ENCODE measurements at places on chromosomes 2 and 18.

DNA sequence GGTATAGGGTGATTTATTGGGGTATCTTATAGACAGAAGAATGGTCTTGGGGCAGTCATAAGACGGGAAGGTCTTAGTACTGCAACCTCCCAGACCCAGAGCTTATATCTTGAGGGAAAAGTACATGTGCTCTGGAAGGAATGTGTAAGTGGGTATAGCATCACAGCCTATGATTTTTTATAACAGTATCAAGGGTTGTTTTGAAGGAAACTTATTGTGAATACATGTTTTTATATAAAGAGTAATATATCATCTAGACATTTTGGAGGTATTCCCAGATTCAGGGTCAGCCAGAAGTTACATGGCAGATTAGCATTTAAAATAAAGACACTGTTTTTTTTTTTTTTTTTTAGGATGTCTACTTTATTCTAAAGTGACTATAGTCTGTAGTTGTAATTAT is 47.6 kb upstream of the STON1 start:
- no peak for DNase-seq

GRCh38 chr2:109721135-109721534 is 73.0 kb upstream of the RGPD5 start:
- no peak for DNase-seq

DNA sequence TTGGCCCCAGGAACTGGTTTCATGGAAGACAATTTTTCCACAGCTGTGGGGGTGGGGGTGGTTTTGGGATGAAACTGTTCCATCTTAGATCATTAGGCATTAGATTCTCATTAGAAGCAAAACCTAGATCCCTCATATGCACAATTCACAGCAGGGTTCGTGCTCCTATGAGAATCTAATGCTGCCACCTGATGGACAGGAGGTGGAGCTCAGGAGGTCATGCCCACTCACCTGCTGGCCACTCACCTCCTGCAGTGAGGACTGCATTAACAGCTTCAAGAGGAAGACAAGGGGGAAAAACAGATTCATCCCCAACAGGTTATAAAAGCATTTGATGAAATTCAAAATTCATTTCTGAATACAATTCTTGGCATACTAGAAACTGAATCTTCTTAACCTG is 38.5 kb downstream of the THAP4 start:
- no peak for DNase-seq

DNA sequence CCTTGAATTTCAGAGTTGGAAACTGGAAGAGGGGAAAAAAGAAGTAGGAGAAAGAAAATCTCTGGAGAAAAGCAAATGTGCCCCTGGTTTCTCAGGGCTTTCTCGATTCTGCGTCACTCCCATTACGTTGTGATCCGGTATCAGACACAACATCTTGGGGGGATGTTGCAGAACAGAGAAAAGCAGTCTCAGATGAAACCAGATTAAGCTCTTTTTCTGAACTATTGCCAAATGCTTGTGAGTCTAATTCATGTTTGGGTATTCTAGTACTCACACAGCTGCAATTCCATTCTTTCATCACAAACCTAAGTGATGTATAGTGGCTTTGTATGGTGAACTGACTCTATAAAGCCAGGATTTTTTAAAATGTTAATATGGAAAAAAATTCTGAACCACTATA is 233.2 kb downstream of the TCF4 start:
- no peak for DNase-seq

DNA sequence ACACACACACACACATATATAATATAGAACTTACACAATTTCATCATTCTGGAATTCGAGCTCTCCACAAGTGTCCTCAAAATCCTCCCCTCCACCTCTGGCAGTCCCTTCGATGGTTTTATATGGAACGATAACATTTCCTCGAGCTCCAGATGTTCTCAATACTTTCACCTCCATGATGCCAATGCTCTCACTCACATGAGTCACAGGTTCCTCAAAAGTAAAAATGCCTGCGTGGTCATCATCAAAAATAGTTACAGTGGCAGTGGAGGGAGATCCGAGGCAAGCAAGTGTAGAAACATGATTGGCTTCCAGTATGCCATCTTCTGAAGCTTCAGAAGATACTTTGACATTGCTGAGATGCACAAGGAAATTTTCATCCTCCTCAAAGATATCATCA is 23.5 kb downstream of the SLC8A1 start:
- no peak for DNase-seq

DNA sequence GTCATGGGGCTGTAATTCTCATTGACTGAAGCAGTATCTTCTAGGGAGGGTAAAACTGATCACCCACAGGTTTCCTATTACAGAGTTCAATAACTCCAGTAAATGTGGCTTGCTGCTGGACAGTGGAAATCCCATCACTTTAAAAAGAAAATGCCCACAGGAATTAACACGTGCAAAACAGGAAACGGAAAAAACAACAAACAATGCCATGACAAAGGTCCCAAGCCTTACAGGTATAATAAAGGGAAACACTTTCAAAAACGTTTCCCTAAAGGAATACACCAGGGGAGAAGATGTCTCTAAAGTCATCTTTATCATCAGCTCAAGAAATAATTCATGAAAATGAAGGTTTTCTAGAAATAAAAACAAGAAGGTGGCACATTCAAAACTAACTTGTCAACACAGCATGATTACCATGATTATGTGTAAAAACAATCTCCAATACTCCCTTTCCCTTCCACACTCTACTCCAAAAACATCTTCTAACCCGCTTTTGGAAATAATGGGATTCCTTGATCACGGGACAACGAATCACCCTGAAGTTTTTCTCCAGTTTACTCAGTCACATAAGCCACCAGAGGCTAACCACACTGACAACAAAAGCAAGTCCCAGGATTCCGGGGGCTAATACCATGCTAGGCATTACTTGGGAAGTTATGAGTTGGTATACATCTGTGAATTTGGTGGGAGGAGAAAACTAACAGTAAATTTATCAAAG is 167.9 kb downstream of the TCF4 start:
- DNase-seq, result no peak

- DNase-seq, result no peak
These were observed 12.0 kb upstream of the GALM start for GRCh38 chr2:38653715-38654527.

DNA sequence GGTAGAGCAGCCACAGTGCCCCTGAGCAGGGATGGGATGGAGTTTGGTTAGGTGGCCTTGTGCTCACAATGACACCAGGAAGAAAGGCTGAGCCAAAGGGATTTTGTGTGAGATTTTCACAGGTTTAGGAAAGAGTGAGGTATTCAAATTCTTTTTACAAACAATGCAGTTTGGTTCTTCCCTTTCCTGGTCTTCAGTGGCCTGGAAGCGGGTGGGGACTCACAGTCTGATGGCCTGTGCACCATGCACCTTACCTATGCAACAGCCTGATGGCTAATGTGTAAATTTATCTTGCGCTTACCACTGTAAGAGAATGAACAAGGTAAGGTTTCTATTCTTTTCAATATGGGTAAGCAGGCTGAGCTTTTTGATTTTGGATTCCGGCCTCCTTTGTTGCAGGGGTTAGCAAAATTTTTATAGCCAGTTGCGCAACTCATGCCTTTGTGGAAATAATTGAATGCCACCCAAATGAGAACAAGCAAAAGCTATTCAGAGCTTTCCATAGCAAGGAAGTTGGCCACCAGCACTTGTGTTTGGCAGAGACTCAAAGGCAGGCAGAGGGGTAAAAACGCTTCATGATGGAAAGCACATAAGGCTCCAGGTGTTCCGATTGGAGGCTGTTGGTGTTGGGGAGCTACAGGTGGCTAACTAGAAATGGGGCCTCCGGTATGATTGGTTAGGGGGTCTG is 23.8 kb upstream of the IL1R2 start:
- DNase-seq, result no peak

DNA sequence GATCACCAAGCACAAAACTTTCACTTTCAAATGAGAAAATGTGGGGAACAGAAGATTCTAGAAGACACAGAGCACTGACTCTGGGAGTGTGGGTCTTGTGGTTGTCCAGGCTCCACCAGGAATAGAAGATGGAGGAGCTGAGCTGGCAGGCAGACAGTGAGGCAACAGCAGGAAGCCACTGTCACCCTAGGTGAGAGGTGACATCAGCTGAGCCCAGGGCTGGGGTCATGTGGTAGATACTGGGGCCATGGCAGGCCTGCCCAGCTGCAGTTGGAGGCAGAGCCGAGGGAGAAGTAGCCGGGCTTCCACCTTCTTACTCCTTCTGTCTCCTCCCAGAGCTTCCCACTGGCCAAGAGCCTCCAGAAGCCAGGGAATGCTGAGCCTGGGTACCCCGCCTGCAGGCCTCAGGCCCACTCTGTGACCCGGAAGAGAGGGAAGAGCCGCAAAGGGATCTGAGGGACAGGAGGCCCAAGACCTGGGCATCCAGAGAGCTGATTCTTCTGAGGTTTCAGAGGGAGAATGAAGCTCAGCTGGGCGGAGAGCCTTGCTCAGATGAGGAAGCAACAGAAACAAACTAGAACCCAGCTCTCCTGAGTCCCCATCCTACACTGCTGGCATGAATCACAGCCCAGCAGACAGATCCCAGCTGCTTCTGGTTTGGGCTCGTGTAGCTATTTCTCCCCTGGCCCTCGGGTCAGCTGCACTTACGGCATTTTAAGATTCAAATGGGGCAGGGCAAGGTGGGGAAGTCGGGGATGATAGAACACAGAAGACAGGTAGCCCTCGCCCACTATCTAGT is 39.8 kb upstream of the ASAP2 start:
- DNase-seq, result no peak

DNA sequence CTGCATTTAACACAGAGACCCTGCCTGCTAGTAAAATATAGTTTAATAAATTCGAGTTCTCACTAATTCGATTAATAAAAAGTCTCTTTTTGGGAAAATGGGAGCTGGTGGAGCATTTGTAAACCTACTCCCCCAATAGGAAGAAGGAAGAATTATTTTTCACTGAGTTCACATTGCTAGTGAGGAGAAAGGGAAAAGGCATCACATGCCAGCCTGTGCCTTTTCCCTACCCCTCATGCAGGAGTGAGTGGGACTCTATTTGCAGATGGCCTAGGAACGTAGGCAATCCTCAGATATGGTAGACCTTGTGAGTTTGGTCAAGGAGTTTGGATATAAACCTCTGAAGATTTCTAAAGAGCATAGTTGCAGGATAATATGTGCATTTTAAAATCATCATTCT is 218.4 kb upstream of the TRIB2 start:
- no peak for DNase-seq

DNA sequence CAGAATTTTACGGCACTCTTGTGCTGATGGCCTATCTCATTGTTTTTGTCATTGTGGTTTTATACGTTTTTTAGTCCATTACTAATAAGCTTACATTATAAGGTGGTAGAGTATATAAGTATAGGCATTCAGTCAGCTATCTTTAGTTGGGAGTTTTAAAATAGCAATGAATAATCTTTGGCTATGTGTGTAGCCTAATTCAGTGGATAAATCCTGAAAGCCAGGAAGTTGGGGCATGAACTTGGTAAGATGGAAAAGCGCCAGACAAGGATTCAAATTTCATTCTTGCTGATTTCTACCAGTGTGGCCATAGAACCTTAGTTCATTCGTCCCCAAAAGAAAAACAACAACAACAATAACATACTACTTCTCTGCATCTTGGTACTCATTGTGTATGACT is 31.2 kb downstream of the EPC2 start:
- no peak for DNase-seq

GRCh38 chr18:63135101-63135500 is 184.5 kb downstream of the BCL2 start:
- DNase-seq, result no peak

- no peak for DNase-seq
These were observed 53.8 kb downstream of the SKA1 start for GRCh38 chr18:50428531-50429206.

DNA sequence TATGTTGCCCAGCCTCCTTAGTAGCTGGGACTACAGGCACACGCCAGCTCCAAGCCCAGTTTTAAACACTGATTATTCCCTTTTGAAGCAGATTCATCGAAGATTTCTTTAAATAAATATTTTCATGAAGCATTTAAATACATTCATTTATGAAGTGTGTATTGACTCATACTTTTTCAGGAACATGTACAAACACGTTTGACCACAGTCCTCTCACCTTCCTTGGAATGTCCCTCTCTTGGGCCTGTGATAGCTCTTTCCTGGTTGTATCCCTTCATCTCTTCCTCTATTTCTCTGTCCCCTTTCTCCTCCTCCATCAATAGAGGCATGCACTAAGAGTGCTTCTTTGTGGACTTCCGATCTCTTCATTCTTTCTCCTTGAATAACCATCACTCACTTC is 2.5 kb downstream of the PSTPIP2 start:
- no peak for DNase-seq

- DNase-seq, result no peak
These were observed 180.0 kb upstream of the TPO start for GRCh38 chr2:1233281-1233680.

DNA sequence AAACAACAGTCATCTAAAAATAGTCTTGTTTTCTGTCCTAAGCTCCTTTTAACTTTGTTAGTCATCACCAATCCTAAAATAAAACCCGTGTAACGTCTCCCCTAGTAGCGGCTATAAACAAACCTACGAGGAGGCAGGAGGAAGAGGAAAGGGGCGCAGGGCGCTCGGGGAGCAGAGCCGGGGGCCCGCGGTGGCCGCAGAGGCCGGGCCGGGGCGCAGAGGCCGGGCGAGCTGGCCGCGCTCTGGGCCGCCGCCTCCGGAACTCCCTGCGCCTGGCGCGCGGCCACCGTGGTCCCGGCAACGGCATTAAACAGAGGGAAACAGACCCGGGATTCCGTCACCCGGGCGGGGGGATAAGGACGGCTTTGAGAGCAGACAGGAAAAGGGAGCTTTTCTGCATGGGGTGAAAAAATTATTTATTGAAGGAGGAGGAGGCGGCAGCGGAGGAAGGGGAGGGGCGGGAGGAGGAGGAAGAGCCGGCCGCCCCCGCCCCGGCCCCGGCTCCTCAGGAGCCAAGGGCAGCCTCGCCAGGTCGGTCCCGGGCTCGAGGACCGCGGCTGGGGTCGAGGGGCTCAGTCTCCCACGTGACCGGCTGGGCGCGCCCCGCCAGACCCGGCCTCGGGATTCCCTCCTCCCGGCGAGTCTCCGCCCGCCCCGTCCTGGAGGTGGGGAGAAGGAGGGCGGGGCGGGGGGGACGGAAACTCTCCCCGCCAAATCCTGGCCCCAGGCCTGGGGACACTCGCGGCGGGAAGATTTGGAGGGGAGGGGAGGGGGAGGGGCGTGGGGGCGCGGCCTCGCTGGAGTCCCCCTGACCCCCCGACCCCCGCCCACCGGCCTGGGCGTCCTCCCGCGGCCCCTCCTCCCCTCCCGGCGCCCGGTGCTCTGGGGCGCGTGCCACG is 1.8 kb upstream of the NFATC1 start:
- DNase-seq, result no peak

- DNase-seq, result no peak
These were observed 305.9 kb upstream of the VWC2L start for GRCh38 chr2:214104967-214105366.

GRCh38 chr2:176187200-176187898 is 1.1 kb upstream of the HOXD1 start:
- DNase-seq, result no peak

DNA sequence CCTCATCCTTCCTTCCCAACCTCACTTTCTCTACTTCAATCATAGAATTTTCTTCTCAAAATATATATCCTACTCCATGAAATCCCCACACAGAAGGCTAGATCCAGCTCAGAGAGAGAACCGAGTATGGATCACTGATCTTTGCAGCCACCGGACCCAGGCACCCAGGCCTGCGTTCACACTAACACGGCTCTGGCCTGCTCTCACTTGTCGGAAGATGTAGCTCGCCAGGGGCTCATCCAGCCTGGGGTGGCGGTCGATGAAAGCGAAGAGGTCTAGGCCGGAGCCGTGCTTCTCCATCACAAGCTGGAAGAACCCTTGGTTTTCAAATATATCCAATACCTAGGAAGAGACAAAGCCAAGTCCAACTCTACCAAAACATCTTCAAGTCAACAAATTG is 12.7 kb upstream of the MTERF4 start:
- no peak for DNase-seq
